Stomach (tissue), 19 donors: ENCODE measurements at places on chromosomes 11 and 22. TPM values are rescaled to one million over a fixed set of nuclear protein-coding genes. Genes with fewer than 3 reads are reported as not detected.

The NXPE4 gene
- not detected for polyA plus RNA-seq

The HTR3A gene
- polyA plus RNA-seq, result not detected

The GVQW3 gene
- 0.95 TPM for polyA plus RNA-seq

The DEPDC7 gene
- 5.2 TPM for polyA plus RNA-seq

The KRTAP5-11 gene
- not detected for polyA plus RNA-seq

The CCDC89 gene
- polyA plus RNA-seq, result 0.25 TPM

The ROBO4 gene
- 2.6 TPM for polyA plus RNA-seq

The OR6A2 gene
- not detected for polyA plus RNA-seq

The PDGFB gene
- 3.6 TPM for polyA plus RNA-seq

The SLC29A2 gene
- polyA plus RNA-seq, result 2.0 TPM

The SLCO2B1 gene
- polyA plus RNA-seq, result 3.3 TPM

The SMTNL1 gene
- polyA plus RNA-seq, result not detected

The MYO18B gene
- polyA plus RNA-seq, result 0.31 TPM

The OR52H1 gene
- polyA plus RNA-seq, result not detected

The OLFML1 gene
- polyA plus RNA-seq, result 2.6 TPM

The OR51G1 gene
- not detected for polyA plus RNA-seq

The RFPL1 gene
- not detected for polyA plus RNA-seq

The NECTIN1 gene
- polyA plus RNA-seq, result 3.1 TPM

The POU2AF1 gene
- polyA plus RNA-seq, result 8.8 TPM
